ENCODE measurements at places on chromosomes 3 and 15.

GRCh38 chr3:55571913-55572312 is 84.8 kb upstream of the WNT5A start:
- no peak for DNase-seq

DNA sequence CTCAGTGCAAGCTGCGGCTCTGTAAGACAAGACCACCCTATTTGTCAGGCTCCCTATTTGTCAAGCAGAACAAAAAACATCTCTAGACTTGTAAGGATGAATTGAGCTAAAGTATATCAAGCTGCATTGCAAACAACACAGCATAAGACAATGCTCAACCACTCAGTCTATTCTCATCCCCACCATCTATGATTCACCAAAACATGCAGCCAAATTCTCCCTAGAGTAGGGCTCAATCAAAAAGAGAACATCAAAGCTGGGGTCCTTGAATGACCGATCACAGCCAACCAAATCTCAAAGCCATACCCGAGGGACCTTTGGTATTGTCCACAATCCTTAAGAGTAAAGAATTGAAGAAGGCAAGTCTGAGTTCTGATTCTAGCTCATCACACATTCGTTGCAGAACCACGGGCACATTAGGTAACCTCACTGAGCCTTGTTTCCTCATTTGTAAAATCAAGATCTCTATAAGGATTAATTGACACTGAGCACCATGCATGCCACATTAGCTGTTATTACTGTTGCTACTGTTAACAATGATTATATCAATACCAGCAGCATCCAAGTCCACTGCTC is 31.2 kb downstream of the RFTN1 start:
- DNase-seq = no peak

GRCh38 chr15:31340047-31340446 is 13.4 kb downstream of the KLF13 start:
- no peak for DNase-seq

GRCh38 chr15:55917881-55918296 is 75.5 kb downstream of the NEDD4 start:
- no peak for DNase-seq

GRCh38 chr15:72057548-72058091 is 60.3 kb downstream of the MYO9A start:
- DNase-seq = no peak

DNA sequence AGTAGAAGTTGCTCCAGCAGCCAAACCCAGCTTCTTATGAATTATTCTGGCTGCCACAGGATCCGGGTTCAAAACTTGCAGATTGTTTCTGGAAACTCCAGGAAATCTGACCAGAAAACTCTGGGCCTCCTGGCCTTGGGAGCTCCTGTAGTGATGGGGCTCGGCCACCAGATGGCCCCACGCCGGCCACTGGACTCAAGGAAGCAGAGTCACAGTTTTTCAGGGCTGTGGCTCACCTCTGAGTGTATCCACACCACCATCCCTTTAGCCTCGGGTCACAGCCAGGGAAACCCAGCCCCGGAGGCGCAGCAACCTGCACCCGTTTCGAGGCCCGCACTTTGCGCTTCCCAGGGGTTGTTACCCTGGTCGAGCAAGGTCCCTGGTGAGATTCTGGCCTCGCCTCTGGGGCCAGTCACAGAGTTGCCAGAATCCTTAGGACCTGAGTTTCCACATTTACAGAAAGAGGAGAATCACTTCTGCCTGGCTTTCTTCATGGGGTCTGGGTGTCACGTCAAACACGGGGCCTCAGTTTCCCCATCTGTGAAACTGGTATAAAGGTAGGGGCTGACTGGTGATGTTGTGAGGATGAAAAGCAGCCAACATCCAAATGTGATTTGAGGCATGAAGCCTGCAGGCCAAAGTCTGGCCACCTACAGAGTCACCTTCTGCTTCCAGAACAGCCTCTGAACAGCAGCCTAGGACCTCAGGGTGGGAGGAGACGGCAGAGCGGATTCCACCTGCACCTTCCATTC is 53.5 kb upstream of the LCTL start:
- DNase-seq = no peak

Data from cortex of kidney (tissue), 1 donor.